ENCODE measurements at places on chromosomes 7 and 10.
A peak's percentile ranks its signal among the peaks of the same experiment; 100 is the strongest.

- DNase-seq: no peak
These were observed 4.2 kb downstream of the OSBPL3 start for GRCh38 chr7:24975644-24976260.

- no peak for DNase-seq
These were observed 16.4 kb upstream of the OR2AE1 start for GRCh38 chr7:99893280-99893679.

GRCh38 chr7:98283127-98283886 is 1.8 kb downstream of the BRI3 start:
- no peak for DNase-seq

- no peak for DNase-seq
These were observed at the start of gene PTTG1IP2 for GRCh38 chr7:90469554-90469953. Gene PTTG1IP2, plus strand, starts transcription at chr7:90469639. Its CDS starts 148 bp downstream, at chr7:90469787.

- DNase-seq: no peak
These were observed 13.5 kb downstream of the LRMDA start for GRCh38 chr10:75444781-75445386.

GRCh38 chr7:20030915-20031362 is 186.2 kb downstream of the MACC1 start:
- no peak for DNase-seq

- no peak for DNase-seq
These were observed 14.6 kb upstream of the MLXIPL start for GRCh38 chr7:73638911-73639310.

GRCh38 chr10:63382066-63382465 is 83.7 kb downstream of the JMJD1C start:
- DNase-seq: no peak

GRCh38 chr7:88664630-88665233 is 94.8 kb upstream of the ZNF804B start:
- no peak for DNase-seq

- no peak for DNase-seq
These were observed 19.3 kb downstream of the AP5Z1 start for GRCh38 chr7:4794591-4795350.

- no peak for DNase-seq
These were observed 33.9 kb upstream of the PROSER2 start for GRCh38 chr10:11789306-11789705.

DNA sequence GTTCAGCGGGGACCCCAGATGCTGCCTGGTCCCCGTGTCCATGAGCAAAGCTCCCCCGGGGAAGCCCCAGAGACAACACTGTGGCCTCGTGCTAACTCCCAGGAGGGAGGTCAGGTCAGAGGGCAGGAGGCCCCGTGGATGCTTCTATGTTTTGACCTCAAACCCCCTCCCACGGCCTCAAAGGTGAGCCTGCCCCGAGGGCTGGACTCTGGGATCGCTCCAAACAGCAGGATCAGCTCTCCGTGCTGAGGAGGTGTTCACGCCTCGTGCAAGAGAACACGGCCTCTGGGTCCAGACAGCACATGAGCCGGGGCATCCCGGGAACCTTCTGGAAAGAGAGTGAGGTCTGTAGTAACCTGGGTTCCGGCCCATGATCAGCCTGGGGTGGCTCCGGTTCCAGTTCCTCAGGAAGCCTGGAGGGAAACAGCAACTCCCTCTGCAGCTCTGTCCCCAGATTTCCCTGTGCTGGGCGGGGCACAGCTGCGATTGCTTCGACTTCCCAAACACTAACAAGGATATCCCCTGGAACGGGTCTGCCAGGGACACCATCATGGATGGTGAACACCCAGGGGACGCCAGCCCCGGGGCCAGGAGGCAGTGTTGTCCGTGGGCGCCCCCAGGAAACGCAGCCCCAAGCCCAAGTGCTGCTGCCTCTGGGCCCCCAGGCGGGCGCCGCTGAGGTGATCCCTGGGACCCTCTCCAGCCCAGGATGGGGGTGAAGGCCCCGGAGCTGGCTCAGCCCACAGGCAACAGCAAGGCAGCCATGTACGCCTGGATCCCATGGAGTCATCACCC is 18.0 kb upstream of the INPP5A start:
- no peak for DNase-seq

GRCh38 chr7:96837593-96837992 is 127.9 kb upstream of the SEM1 start:
- DNase-seq: no peak

GRCh38 chr10:102120991-102121738 is 997 bp upstream of the LDB1 start:
- no peak for DNase-seq

- DNase-seq: no peak
These were observed 1150.3 kb downstream of the TYW1 start for GRCh38 chr7:68146983-68147382.

GRCh38 chr10:111273635-111274034 is 196.8 kb downstream of the ADRA2A start:
- no peak for DNase-seq

GRCh38 chr7:134320201-134320600 is 3.5 kb upstream of the SLC35B4 start:
- no peak for DNase-seq

DNA sequence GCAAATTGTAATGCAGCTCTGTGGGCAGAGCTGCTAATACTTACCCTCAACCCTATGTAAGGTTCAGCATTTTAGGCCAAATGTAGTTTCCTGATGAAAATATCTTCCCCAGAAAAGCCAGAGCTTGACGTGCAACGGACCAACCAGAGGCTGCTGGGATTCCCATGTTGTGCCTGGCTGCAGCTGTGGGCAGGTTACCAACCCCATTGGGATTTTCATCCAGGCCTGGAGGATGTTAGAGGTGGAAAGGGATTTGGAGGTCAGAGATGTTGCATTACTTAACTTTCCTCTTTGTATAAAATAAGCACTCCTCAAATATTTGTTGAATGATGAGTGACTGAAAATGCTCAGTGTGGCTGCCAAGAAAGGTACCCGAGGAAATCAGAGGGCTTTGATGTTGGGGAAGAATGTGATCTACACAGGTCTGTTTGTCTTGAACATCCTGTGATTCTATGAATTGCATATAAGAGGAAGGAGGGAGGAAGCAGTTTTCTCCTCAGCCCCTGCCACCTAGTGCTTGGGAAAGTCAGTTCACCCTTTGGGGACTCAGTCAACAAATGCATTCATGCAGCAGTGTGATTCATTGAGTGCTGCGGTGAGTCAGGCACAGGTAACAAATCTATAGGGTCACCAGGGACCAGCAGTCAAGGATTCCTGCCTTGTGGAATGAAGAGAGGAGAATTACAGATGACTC is 487.2 kb downstream of the RPS24 start:
- DNase-seq: no peak

- DNase-seq: no peak
These were observed 179.8 kb upstream of the ASAH2 start for GRCh38 chr10:50431133-50431532.

GRCh38 chr7:107933386-107934013 is 42.5 kb downstream of the DLD start:
- DNase-seq: no peak

GRCh38 chr10:122478971-122479370 is 17.6 kb downstream of the HTRA1 start:
- DNase-seq: no peak

- no peak for DNase-seq
These were observed 68.9 kb upstream of the ANTXRL start for GRCh38 chr10:46217752-46218453.

GRCh38 chr10:102859911-102860310 is 5.9 kb downstream of the BORCS7 start:
- no peak for DNase-seq

DNA sequence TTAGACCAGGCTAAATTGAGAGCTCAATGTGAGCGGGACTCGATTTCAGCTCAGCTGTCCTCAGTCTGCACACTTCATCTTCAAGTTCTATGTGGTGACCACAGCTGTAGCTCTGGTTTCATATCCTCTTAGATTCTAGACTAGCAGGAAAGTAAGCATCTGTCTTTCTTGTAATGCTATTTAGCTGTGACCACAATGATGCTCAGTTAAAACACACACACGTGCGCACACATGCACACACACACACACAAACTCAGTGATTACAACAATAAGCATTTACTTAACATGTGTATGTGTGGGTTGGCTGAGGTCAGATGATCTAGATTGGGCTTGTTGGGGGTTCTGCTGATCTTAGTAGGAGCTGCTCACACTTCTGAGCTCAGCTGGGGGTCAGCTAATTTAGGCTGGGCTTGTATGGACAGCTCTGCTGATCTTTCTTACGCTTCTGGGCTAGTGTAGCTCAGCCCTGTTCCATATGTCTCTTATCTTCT is 82.5 kb downstream of the ZNF365 start:
- DNase-seq: no peak

- no peak for DNase-seq
These were observed 490.4 kb upstream of the SEMA3A start for GRCh38 chr7:84684836-84685480.

- DNase-seq: no peak
These were observed 1128.4 kb downstream of the SORCS3 start for GRCh38 chr10:105769248-105770184.

- DNase-seq: no peak
These were observed 274.3 kb downstream of the CCDC3 start for GRCh38 chr10:12726971-12727831.

- no peak for DNase-seq
These were observed 57.0 kb downstream of the KLRG2 start for GRCh38 chr7:139426258-139427028.

GRCh38 chr10:101858723-101859500 is 15.3 kb upstream of the KCNIP2 start:
- no peak for DNase-seq

- DNase-seq: no peak
These were observed 48.5 kb downstream of the PLXNA4 start for GRCh38 chr7:132527467-132528410.

- DNase-seq: no peak
These were observed 37.5 kb upstream of the AOAH start for GRCh38 chr7:36761835-36762234.

- DNase-seq: no peak
These were observed 497.4 kb downstream of the RPS24 start for GRCh38 chr10:78531088-78531487.

DNA sequence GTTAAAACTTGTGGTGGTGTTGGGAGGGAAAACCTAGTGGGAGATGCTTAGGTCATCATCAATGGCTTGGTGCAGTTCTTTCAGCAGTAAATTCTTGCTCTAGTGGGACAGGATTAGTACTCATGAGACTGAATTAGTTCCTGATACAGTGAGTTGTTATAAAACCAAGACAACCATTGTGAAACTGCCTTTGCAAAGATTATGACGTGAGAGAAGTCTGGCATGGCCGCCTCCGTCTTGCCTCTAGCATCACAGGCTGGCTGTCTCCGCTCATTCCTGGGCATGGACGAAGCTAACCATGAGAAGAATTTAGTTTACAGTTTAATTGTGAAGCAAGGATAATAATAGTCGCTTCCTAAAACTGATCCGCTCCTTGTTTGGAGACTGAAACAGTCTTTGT is 186.4 kb downstream of the KIF20B start:
- no peak for DNase-seq

- no peak for DNase-seq
These were observed 222.6 kb downstream of the EBF3 start for GRCh38 chr10:129741280-129741977.

DNA sequence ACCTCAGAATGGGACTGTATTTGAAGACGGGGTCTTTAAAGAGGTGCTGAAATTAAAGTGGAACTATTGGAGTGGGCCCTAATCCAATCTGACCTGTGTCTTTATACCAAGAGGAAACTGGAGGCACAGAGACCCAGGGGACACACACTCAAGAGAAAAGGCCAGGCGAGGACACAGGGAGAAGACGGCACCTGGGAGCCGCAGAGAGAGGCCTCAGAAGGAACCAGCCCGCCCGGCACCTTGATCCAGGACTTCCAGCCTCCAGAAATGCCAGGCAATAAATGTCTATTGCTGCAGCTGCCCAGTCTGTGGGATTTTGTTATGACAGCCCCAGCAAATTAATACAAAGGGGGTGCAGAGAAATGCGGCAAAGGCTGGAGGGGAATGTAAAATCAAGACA is 10.5 kb downstream of the CARD11 start:
- DNase-seq: no peak

- no peak for DNase-seq
These were observed 83.3 kb upstream of the KLF6 start for GRCh38 chr10:3868271-3868664.

DNA sequence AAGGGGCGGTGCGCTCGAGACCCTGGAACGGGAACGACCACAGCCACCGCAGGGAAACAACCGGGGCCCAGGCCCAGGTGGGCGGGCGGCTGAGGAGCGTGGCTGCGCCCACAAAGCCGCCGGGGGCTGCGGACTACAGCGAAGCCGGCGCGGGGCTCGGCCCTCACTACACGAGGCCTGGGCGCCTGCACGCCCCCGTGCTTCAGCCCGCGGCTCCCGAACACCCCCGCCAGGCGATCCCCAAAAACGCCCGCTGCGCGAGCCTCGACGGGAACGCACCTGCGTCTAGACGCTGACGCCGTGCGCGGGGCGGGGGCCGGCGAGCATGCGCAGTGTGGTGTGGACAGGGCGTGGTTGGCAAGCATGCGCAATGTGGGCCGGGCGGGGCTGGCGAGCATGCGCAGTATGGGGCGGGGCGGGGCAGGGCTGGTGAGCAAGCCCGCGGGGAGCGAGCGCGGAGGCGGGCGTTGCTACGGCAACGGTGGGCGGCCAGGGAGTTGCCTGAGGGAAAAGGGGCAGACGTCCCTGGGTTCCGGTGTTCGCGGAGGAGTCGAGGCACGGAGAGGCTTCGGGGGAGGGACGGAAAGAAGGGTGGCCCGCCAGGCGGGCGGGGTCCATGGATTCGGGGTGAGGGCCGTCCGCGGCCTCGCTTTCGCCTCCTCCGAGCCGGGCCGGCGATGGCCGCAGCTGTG is at the start of gene RNF32:
RNF32 (plus strand) TSS at position 518 of the 692 bp plus-strand sequence. CDS start 3,104 bp downstream, outside the sequence.
- peak; percentile 17 for DNase-seq

DNA sequence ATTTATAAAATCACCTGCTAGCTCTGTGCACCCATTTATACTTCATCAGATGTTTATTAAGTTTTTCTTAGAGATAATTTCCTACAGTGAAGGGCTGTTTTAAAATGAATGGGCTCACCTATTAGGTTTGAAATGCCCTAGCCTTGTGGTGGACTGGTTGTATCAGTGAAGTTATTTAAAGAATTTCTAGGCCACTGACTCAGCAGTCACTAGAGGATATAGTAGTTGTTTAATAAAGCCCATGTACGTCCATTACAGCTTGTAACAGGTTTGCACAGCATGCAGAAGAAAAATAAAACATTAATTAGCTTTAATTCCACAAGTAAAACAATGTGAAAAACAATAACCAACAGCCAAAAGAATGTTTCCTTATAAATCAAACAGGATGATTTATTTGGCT is 128.0 kb downstream of the RSU1 start:
- DNase-seq: no peak

DNA sequence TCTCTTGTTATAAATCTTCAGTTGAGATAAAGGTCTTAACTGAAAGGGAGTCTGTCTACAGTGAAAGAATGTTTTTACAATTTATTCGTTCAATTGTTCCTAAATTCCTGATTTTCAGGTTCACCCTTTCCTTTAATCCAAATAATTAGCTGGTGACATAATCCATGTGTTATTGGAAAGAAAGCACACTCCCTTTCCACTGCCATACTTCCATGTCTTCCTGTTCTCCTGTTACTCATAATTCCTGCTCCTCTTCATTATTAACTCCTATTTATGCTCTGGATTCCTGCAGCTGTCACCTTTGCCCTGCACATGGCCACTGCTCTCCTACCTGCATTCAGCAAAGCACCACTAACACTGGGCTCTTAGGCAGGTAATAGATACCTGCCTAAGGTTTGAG is 40.0 kb upstream of the FAM3C start:
- DNase-seq: no peak

GRCh38 chr10:59575269-59575668 is 134.4 kb downstream of the SLC16A9 start:
- DNase-seq: no peak
